Epithelial cell of esophagus (primary cell): ENCODE measurements at places on chromosomes 6 and 20.

- DNase-seq: no peak
These were observed 55.8 kb downstream of the CDH22 start for GRCh38 chr20:46252352-46253091.

DNA sequence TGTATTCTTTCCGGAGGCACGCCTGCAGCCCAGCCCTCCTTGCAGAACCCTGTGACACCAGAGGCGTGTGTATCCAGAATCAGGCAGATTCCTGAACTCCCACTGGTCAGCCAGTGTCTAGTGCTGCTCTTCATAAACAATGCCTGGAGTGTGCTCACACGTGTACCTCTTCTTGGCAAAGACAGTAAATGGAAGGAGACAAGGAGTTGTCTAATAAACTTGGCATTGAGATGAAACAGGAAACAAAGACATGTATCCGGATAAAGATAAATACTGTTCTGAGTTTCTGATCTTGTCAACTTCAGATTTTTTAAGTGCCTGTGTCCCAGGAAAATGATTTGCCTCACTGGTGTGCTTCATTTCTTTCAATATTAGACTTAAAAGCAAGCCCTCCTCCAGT lies 1.7 kb downstream of the RPS6KA2 start:
- DNase-seq: peak; percentile 16

- DNase-seq: no peak
These were observed 35.4 kb downstream of the FYN start for GRCh38 chr6:111837641-111838500.

GRCh38 chr6:35013701-35014100 lies 124.6 kb downstream of the ANKS1A start:
- no peak for DNase-seq
